ENCODE measurements at places on chromosomes 11 and 22.

- no peak for DNase-seq
Measured at GRCh38 chr11:34311126-34311525, 46.7 kb downstream of the ABTB2 start.

DNA sequence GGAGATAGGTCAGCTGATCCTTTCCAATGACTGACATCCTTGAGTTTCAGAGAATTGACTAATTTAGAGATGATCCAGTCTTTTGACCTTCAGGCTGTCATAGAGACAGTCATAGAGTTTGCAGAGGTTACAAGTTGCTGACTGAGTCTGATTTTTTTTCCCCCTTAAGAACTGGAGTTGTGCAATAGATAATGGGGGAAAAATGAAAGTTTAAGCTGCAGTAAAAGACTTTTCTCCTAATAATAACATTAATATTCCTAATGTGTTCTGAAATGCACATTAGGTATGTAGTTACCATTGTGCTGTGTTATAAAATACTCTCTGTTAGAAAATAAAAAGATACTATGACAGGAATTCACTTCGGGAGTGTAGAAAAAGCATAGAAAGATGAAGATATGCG is 876.9 kb upstream of the RAG2 start:
- no peak for DNase-seq

GRCh38 chr11:7570938-7571521 is 57.2 kb downstream of the PPFIBP2 start:
- DNase-seq = no peak

GRCh38 chr11:45102810-45103621 is 43.4 kb upstream of the PRDM11 start:
- peak; percentile 81 for DNase-seq

GRCh38 chr11:69537855-69538640 is 56.6 kb downstream of the LINC01488 start:
- DNase-seq = no peak

DNA sequence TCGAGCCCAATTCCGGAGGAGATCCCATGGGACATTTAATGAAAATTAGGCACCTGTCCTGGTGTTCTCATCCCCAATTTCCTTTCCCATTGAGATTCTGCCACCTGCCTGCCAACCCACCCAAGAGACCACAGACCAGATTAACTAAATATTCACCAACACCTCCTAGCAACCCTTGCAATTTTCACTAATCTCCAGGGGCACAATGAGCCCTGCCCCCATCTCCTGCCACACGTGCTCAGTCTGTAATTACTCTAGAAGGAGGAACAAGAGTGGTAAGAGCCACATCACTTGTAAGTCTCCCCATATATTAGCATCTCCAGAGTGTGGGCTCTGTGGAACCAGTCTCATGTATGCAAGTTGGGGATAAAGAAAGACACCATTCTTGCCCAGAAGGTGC is 38.0 kb downstream of the IL18BP start:
- DNase-seq = no peak

- peak; percentile 24 for DNase-seq
Measured at GRCh38 chr11:74870485-74870884, 78.4 kb downstream of the XRRA1 start.

GRCh38 chr11:115191761-115192160 is 312.5 kb downstream of the CADM1 start:
- DNase-seq = no peak

- no peak for DNase-seq
Measured at GRCh38 chr11:45939836-45940235, 17.4 kb downstream of the LARGE2 start.

GRCh38 chr11:110587972-110588371 is 124.3 kb downstream of the ARHGAP20 start:
- no peak for DNase-seq

GRCh38 chr22:21457023-21457787 is 10.0 kb upstream of the TMEM191C start:
- DNase-seq = no peak

GRCh38 chr11:123391646-123392348 is 38.3 kb upstream of the GRAMD1B start:
- no peak for DNase-seq

DNA sequence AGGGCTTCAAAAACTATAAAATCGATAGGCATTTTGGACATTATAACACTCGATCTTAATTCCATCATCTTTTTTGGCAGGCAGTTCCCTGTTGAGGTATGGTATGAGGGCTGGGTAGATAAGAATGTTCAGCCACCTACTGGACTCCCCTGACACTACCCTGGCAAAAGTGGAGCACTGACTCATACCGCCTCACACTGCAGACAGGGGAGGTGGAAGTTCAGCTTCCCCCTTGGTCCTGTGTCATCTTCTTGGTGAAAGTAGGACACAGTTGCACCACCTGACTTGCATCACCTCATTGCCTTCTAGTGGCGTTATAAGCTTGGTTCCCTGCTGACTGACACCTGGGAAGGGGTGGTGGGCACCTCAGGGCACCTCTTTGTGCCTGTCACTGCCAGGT is 30.4 kb downstream of the PAAF1 start:
- DNase-seq = no peak
